ENCODE measurements at places on chromosomes 2 and 18. TPM values are rescaled to one million over a fixed set of nuclear protein-coding genes. Genes with fewer than 3 reads are reported as not detected.

The ACTG2 gene
- total RNA-seq: 5.2 TPM

The CHRNA1 gene
- not detected for total RNA-seq

The CRYGD gene
- not detected for total RNA-seq

The TMEM214 gene
- 32.4 TPM for total RNA-seq

The ZSWIM2 gene
- total RNA-seq: not detected

The SLC19A3 gene
- total RNA-seq: 3.7 TPM

The LIMS3 gene
- total RNA-seq: 0.81 TPM

The FBXO36 gene
- total RNA-seq: 3.4 TPM

The FAM124B gene
- total RNA-seq: 3.1 TPM

The THSD7B gene
- not detected for total RNA-seq

The RBFA gene
- 36.5 TPM for total RNA-seq

The CFAP210 gene
- total RNA-seq: not detected

The ABCA12 gene
- total RNA-seq: 98.8 TPM

The HOXD13 gene
- total RNA-seq: not detected

The RAB17 gene
- 2.0 TPM for total RNA-seq

The ELOA2 gene
- total RNA-seq: not detected

The COA5 gene
- total RNA-seq: 27.6 TPM

The OSBPL1A gene
- 46.7 TPM for total RNA-seq

The IL1R2 gene
- 58.4 TPM for total RNA-seq

The RGPD4 gene
- not detected for total RNA-seq

The OXER1 gene
- total RNA-seq: 0.84 TPM

The SRD5A2 gene
- not detected for total RNA-seq

The CFC1 gene
- not detected for total RNA-seq

The CDKL4 gene
- 0.74 TPM for total RNA-seq

The HDHD2 gene
- 14.9 TPM for total RNA-seq

The TRIP12 gene
- 133 TPM for total RNA-seq

The CASP10 gene
- total RNA-seq: 4.0 TPM

The TSPYL6 gene
- total RNA-seq: not detected

The SCYGR6 gene
- total RNA-seq: not detected

The FIGN gene
- total RNA-seq: 1.0 TPM

The KANSL1L gene
- total RNA-seq: 20.6 TPM

The C2orf78 gene
- total RNA-seq: not detected

The PPP3R1 gene
- total RNA-seq: 34.2 TPM

Data from lower leg skin (tissue), 4 donors.